ENCODE measurements at places on chromosomes 7 and 10.

GRCh38 chr7:132472463-132473120 lies 103.7 kb downstream of the PLXNA4 start:
- no peak for DNase-seq

DNA sequence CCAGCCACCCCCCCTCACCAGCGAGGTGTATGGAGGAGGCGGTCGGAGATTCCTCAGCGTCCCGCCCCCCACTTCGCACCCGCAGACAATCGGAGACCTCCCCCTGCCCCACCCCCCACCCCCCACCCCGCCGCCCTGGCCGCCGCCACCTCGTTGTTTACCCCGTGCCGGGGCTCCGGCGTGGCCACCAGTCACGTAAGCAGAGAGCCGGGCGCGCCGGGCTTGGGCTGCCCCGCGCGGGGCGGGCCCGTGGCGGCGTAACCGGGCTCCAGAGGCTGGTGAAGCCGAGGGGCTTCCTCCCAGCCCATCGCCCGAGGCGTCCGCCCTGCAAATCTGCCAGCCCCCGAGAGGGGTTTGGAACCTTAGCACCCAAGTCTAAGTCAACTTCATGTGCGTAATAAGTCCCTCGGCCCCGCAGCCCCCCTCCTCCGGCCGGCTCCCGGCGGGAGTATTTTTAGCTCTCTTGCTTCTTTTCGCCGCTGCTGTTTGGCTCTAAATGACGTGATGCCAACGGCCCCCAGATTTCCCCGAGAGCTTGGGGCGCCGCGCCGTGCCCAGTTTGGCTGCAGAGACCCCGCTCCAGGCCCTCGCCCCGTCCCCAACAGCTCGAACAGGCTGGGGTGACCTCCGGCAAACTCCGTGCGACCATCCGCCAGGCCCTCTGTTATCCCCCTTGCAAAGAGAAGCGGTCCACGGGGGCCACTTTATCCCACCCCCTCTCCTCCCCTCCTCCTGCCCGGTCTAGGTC lies 2.7 kb downstream of the MXI1 start:
- no peak for DNase-seq

DNA sequence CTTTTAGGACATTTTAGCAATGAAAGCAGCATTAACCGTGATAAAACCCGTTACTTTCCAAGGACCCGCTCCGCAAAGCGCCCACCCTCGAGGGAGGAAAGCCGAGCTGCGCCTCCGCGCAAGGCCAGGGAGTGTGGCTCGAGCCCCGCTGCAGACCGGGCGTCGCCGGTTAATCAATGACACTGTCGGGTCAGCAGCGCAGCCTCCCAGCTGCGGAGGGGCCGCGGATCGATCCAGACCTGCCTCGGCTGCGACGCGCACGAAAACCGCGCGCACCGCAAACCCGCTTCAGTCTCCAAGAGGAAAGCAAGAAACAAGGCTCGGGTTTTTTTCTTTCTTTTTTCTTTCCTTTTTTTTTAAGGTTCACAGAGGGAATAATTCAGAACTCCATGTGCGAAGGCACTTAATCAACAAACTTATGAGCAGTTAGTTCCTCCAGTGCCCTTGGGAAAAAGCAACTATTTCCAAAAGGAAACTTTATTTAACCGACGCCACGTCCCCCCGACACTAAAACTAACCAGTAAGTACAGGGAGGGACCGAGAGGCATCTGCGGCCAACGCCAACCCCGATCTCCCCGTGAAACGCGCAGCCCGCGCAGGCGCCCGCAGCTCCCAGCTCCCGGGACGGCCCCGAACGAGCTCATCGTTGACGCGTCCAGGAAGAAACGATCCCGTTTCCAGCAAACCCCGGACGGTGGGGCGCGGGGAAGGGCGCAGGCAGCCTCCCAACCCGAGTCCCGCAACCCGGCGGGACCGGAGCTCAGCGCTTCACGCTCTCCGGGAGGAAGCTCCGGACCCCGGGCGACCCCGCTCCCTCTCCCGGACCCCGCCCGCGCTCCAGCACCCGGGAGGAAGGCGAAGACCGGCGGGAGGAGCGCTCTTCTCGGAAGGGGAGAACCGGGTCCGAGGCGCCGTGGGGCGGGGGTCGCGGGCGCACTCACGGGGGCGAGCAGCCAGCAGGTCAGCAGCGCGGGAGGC lies 598 bp downstream of the VIPR2 start:
- DNase-seq: no peak

- no peak for DNase-seq
Measured at GRCh38 chr10:60490013-60490412, 100.3 kb upstream of the ANK3 start.

- no peak for DNase-seq
Measured at GRCh38 chr7:42097752-42098151, 139.3 kb downstream of the GLI3 start.

DNA sequence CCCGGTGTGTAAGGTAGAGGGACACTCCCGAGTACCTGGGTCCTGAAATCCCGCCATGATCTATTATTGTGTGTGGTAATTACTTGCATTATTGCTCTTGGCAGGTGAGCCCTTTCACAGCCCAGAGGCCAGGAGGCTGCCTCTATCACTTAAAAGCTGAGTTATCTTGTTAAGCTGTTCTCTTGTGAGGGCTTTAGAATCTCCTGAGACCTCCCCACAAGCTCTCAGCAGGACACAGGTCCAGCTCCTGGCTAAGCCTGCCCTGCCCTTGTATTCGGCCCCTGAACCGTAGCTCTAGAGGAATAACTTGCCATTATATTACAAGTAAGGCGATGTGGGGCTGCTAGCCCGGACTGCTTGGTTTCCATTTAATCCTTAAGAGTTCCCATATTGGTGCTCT lies 13.9 kb downstream of the SND1 start:
- no peak for DNase-seq
